A549 treated with dexamethasone at 1 μM for 4 hours (cell line): ENCODE measurements at places on chromosomes 4 and X. TPM values are rescaled to one million over a fixed set of nuclear protein-coding genes. Genes with fewer than 3 reads are reported as not detected.

The RIBC1 gene
- 0.54 to 0.98 TPM (median 0.77 TPM) in 5 replicates for total RNA-seq

The ZNF630 gene
- total RNA-seq, result 0.27 to 0.38 TPM (median 0.34 TPM) in 5 replicates

The SPANXA1 gene
- 0.14 to 0.25 TPM (median 0.17 TPM) in 3 of 5 replicates, not detected in the others for total RNA-seq

The NSD2 gene
- total RNA-seq, result 35.1 to 50.6 TPM (median 46.8 TPM) in 5 replicates

The SFRP2 gene
- 0.06 TPM in 1 of 5 replicates, not detected in the others for total RNA-seq
